ENCODE measurements at places on chromosomes 6 and 20.

- no peak for DNase-seq
Observed at GRCh38 chr6:108650325-108650724, 89.6 kb downstream of the FOXO3 start.

DNA sequence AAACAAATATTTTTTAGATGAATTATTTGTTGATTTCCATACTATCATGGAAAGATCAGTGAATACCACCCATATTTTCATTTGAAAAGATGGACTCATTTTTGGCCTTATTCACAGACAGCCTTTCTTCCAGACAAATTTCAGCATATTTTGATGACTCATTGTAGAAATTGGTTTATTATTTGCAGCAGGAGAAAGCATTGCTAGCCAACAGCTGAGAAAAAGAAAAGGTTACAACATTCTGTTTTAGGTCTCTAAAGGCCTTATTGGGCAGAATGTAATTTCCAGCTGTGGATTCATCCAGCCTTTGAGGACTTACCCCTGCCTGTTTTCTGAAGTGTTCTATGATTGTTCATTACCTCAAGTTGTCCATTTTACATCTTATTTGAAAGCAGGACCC, 201.9 kb downstream of the PLCB4 start:
- no peak for DNase-seq

- no peak for DNase-seq
Observed at GRCh38 chr6:134437376-134437775, 119.5 kb upstream of the SGK1 start.

DNA sequence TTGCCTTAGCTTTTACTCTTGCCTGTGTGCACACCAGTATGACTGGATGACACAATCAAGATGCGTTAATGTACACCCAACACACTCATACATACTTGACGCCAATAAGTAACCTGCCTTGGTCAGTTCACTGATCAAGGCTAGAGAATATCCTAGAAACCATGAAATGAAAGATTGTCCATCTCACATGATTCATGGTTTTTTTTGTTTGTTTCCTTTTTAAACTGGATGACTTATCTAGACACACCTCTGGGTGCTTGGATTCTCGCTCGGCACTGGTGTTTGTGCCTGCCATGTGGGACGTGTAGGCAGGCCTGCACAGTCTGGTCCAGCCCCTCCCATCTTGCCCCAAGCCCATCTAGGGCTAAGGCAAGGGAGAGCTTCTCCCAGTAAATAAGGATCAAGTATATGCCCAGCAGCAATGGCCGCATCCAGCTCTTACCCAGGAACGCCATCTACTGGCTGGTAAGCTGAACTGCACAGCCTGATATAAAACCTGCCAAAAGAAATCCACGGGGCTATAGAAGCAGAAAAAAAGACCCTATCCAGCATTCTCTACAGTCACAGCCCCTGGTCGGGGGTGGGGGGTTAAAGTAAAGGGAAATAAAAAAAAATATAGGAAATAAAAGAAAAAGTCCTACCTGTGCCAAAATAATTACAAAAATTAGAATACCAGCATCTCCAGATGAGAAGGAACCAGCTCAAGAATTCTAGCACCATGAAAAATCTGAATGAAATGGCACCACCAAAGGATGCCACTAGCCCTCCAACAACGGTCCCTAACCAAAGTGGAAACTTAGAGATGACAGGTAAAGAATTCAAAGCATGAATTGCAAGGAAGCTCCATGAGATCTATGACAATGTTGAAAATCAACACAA, 73.3 kb downstream of the OTOR start:
- DNase-seq = no peak

DNA sequence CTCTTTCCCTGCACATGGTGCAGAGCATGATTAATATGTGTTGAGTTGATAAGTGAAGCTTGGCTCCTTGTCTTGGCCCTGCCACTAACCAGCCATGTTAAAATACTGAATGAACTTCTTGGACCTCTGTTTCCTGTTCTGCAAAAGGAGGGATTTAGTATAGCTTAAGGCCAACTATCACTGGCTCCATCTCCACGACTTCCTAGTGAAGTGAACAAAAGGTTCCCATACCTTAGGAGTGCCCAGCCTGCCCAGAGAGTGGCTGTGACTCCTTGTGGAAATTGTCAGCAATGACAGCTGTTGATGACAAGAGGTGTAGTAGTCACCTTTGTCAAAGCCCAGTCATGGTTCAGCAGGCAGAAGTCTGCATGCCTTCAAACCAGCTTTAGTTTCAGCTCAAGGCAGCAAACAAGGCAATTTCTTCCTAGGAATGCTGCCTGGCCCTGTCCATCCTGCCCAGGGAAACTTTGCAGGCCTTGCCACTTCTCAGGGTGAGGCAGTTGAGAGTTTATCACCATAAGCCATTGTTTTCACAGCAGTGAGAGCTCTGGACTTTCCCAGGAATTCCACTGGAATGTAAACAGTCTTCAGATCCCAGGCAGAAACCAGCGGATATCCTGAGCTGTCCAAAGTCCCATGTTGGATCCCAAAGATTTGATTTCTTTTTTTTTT, 169.7 kb upstream of the TNFAIP3 start:
- no peak for DNase-seq

GRCh38 chr20:59591061-59591460, 13.3 kb upstream of the PHACTR3 start:
- DNase-seq = no peak

GRCh38 chr6:34459899-34460593, 5.8 kb upstream of the PACSIN1 start:
- DNase-seq = no peak

- DNase-seq = no peak
Observed at GRCh38 chr20:33814238-33814712, 3.1 kb downstream of the CHMP4B start.

DNA sequence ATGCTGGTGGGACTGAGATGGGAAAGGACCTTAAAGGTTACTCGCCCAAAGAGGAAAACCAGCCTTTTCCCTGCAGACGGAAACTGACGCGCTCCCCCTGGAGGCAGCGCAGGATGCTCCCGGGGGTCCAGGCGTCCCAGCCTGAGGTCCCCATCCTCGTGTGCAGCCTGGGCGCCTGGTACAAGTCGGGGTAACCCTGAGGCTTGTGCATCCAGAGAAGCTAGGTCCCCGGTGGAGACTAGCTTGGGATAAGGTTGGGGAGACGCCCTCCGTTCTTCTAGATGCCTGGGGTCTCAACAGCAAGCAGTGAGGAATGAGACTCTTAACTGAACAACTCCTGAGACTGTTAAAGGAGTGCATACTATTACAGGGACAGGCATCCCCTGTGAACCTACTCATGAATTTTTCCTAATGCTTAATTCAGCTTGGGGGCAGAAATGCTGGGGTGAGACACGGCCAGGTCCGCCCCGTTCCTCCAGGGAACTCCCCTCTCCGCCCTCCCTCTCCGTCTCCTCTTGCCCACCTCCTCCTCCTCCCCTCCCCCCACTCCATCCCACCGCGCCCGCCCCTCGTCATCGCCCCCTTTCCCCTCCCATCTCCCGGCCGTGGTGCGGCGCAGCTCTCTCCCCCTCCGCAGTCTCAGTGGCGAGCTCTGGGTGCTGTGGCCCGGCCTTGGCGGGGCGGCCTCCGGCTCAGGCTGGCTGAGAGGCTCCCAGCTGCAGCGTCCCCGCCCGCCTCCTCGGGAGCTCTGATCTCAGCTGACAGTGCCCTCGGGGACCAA, at the start of gene PRSS35:
PRSS35 (plus strand) TSS at position 634 of the 781 bp plus-strand sequence. CDS start 10,908 bp downstream, outside the sequence.
- no peak for DNase-seq

GRCh38 chr6:19210849-19211590, 626.1 kb upstream of the ID4 start:
- DNase-seq = no peak

- DNase-seq = no peak
Observed at GRCh38 chr6:147154454-147154853, 49.8 kb upstream of the STXBP5 start.

- no peak for DNase-seq
Observed at GRCh38 chr6:152124429-152125074, 317.1 kb downstream of the ESR1 start.

DNA sequence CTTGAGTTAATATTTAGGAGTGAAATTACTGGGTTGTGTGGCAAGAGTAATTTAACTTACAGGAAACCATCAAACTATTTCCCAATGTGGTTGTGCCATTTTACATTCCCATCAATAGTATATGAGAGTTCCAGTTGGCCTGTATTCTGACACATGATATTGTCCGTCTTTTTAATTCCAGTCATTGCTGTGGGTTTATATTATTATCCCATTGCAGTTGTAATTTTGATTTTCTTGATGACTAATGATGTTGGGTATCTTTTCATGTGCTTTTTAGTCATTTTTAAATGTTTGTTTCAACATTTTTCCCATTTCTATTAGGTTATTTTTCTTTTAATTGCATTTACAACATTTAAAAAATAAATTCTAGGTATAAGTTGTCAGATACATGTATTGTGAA, 614.0 kb downstream of the UTRN start:
- no peak for DNase-seq

GRCh38 chr6:113281431-113281830, 575.7 kb upstream of the MARCKS start:
- no peak for DNase-seq

- DNase-seq = no peak
Observed at GRCh38 chr6:56516003-56516402, 126.7 kb downstream of the DST start.

DNA sequence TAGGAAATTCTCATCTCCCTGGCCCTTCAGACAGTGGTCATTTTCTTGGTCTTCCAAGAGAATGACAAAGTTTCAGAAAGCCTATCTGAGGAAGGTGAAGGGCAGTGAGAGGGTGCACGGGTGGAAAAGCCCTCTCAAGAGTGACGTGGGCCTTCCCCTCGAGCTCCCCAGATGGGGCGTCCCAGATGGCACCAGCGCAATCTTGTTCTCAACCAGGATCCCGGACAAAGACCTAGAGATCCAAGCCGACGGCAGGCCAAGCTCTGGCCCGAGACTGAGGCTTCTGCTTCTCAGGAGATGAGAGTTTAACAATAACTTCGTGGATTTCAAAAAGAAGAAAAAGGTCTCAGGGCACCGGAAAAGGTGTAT, 797 bp upstream of the ZNF133 start:
- no peak for DNase-seq

DNA sequence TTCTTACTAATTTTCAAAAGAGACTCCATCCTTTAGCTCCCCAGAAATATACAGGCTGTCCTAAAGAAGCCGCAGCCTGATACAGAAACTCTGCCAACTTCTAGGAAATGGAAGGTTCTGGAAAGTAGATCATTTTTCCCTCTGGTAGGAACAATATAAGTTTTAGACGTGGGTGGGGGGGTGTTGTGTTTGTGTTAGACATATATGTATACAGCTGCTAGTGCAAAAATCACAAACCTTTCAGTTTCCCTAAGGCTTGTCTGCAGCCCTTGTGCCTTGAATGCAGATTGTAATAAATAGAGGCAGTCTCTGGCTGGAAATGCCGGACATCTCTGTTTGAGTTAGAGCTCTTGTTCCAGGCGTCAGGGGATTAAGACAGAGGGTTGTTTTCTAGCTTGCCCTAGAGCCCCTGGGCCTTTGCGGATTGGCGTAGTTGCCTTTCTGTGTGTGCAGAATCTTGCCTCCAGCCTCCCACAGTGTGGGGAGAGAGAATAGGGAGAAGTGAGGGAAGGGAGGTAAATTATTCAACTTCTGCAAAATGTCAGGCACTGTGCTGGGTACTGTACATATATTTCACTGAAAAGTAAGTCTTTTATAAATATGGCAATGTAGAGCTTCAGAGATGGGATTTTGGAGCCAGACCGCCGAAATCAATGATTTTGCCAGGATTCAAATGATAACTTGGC, 269.7 kb downstream of the PRL start:
- DNase-seq = no peak

GRCh38 chr6:33908025-33908424, 104.2 kb upstream of the MLN start:
- DNase-seq = no peak

- no peak for DNase-seq
Observed at GRCh38 chr6:142846883-142847287, 98.1 kb downstream of the HIVEP2 start.

GRCh38 chr20:32648761-32649650, 24.7 kb downstream of the C20orf203 start:
- DNase-seq = no peak

- DNase-seq = no peak
Observed at GRCh38 chr6:1392813-1393640, 3.7 kb downstream of the FOXF2 start.

DNA sequence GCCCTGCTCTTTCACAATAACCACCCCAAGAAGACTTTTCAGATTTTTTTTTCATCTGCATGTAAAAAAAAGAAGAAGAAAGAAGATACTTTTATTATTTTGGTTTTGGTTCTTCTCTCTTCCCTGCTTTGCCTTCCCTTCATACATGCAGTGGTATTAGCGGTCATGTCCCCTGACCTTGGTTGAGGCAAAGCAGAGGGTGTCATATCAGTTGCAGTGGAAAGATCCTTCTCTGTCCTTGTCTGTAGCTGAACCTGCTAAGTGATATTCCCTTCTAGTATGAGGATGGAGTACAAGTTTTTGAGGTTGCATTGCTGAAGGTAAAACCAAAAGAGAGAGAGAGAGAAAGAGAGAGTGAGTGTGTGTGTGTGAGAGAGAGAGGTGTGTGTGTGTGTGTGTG, 345.7 kb downstream of the UTRN start:
- DNase-seq = no peak

DNA sequence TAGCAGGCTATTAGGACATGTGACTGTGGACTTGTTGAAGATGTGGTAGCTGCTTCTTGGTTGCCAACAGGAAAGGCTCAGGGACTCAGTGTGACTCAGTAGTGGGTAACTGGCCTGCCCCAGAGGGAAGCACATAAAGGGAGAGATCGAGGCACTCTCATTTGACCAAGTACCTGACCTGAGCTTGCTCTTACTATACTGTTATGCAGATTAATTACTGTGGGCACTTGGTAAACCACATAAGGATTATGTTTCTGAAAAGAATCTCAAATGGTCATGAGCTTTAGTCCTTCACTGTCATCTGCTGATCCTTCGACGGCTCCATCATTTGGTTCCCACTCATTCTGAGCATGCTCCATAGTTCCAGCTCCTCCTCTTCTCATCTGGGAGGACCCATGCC, 48.2 kb upstream of the RPL7L1 start:
- DNase-seq = no peak

DNA sequence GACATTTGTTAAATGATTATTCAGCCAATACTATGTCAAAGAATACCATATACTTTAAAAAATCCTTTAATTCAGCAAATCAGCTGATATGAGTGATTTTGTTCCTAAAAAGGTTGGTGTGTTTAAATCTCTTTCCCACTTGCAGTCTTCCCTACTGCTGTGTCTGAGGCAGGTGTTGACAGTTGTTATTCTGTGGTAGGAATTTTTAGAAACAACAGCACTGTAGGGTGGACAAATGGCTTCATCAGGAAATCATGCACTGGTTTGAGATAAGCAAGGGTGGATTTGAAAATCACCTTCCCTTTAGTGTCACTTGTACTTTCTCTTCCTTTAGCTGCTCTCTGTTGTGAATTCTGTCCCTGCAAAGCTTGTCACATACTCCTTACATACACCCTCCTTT, 213.7 kb upstream of the SGK1 start:
- DNase-seq = no peak

DNA sequence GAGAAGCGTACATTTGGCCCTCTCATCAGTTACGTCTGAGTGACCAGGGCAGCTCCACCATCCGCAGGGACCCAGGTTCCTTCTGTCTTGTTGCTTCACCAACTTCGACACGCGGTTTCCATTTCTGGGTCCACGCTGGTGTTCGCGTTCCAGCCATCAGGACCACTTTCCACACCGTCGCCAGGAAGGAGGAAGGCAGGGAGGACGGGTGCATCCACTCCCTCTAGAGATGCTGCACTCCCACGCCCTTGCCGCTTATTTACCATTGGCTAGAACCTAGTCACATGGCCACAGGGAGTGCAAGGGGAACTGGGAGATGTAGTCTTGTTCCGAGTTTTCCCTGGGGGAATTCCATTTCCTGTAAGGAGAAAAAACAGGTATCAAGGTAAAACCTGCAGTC, 33.2 kb upstream of the SNX9 start:
- DNase-seq = no peak

- DNase-seq = no peak
Observed at GRCh38 chr20:1995531-1996310, 1.9 kb upstream of the PDYN start.
